T-cell (primary cell): ENCODE measurements at places on chromosomes 6 and 20. TPM values are rescaled to one million over a fixed set of nuclear protein-coding genes. Genes with fewer than 3 reads are reported as not detected.

DNA sequence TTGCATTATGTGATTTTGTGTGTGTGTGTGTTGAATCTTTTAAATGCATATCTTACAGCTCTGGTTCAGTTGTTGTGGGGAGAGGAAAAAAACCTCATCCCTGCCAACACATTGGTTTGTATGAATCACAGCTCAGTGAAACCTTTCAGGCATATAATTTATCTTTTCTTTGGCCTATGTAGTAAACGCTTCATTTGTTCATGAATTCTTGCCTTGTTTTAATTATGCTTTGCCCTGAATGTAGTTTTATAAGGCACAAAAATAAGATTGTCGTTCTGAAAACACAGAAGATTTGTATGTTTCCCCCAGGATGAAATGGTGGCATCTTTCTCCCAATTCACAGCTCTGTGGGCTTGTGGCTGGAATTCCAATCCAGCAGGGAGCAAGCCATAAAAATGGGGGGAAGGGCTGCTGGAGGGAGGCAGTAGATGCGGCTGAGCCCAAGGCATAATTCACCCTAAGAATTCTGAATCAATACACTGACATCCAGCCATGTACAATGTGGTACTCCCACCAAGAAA is 45.1 kb downstream of the BCAS1 start:
- no peak for DNase-seq

DNA sequence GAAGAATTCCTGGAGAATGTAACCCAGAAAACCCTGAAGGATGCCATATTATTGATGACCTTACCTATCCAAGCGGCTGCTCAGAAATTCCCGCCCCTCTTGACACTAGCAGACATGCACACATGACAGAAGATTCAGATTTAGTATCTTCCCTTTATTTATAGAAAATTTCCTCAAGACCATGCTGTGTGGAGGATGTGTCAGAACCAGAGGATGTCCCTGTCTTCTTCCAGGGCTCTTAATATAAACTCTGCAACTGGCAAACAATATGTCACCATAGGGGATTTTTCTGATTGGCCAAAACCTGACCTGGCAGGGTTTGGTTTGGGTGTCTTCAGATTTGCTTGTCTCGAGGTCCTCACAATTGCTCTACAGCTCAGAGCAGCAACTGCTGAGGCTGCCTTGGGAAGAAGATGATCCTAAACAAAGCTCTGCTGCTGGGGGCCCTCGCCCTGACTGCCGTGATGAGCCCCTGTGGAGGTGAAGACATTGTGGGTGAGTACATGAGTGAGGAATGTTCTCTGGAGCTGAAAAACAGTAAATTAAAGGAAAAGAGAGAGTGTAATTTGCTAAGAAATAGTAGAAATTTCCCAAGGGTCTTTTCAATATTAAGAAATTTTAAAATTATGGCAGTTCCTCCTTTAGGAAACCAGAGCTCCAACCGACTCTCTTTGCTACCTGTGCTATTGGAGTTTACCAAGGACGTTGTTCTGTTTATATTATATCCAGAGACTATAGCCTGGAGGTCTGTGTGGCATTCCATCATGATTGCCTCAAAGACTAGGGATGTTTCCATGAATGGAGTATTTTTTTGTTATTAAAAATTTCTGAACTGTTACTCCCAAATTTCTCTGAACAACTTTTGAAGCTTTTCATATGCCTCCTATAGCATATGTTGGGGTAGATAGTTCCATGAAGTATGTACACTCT is at the start of gene HLA-DQA2:
Gene HLA-DQA2, plus strand, starts transcription at position 361 of the 930 bp plus-strand sequence. Its CDS starts 53 bp downstream, at position 414.
- DNase-seq = no peak

DNA sequence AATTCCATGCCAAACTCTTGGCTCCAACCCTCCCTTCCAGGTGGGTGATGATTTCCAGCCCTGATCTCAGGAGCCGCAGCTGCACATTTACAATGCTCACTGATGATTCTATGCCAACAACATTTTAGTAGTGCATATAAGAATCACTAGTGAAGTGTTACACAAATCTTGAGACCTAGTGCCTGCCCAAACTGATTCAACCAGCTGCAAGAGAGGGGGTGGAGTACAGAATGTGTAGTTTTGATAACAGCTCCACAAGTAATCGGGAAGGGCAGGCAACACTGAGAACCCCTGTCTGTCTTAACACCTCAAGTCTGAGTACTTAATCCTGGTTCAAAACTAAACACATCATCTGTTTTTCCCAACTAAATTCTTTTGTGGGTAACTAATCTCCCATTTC is 91.7 kb downstream of the PRDM1 start:
- no peak for DNase-seq

Gene STK38
- total RNA-seq = 164 TPM

Gene RAD21L1
- 0.73 TPM for total RNA-seq

- peak; percentile 63 for DNase-seq
Observed at GRCh38 chr20:32789896-32790750, 27.9 kb downstream of the DNMT3B start.

- no peak for DNase-seq
Observed at GRCh38 chr6:111939902-111940301, 66.7 kb upstream of the FYN start.

- DNase-seq = no peak
Observed at GRCh38 chr6:102137859-102138258, 744.4 kb downstream of the GRIK2 start.

DNA sequence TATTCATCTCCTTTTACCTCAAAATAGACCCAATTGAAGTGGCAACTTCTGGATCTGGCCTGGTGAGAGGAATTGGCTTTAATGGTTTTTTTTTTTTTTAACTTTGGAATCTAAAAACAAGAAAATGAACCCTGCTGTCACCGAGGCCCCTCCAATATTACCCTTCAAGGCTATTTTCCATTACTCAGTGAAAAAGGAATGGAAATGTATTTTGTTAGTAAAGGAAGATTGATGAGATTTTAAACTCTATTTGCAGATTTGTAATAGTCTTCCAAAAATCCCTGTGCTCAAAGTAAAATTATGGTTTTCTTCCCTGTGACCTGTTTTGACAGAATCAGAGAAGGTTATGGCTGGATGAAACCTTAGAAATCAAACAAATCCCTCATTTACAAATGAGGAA is 102.9 kb downstream of the TMEM170B start:
- no peak for DNase-seq

GRCh38 chr6:35237476-35237875 is 22.1 kb upstream of the ZNF76 start:
- DNase-seq = no peak

- no peak for DNase-seq
Observed at GRCh38 chr20:63808964-63809674, 21.9 kb downstream of the ZBTB46 start.

DNA sequence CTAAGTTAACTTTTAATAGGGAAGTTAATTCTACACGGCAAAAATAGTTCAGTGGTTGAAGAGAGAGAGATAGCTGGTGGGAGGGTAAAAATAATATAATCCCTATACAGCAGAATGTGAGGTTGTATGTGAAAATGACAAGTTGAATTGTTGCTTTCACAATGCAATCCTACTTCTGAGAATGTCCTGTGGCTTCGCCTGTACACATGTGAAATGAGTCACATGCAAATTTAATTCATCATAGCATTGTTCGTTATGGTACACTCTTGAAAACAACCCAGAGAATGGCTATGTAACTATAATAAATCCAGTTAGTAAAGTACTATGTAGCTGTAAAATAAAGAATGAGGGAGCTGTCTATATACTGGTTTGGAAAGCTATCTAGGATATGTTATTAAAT is 46.0 kb upstream of the HINT3 start:
- DNase-seq = no peak

DNA sequence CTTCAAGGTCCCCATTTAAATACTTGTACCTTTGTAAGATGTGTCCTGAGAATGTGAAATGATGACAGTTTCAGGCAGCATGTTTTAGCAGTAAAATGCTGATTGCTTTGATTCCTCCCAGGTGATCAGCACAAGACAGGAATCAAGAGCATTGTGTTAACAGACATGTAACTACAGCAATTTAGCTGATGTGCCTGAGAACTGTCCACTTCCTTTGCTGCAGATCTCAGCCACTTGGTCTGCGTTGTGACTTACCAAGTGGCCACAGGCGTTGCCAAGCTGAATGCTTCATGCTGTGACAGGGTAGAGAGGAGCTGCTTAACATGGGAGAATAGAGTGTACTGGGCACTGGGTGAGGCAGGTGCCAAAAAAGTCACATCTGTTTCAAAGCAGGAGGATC is 767.0 kb upstream of the POU3F2 start:
- DNase-seq = no peak

GRCh38 chr6:80938131-80938530 is 814.4 kb downstream of the TENT5A start:
- no peak for DNase-seq

- peak; percentile 46 for DNase-seq
Observed at GRCh38 chr6:138287144-138287955, 69.1 kb upstream of the PBOV1 start.

Gene SLC12A5
- not detected for total RNA-seq

DNA sequence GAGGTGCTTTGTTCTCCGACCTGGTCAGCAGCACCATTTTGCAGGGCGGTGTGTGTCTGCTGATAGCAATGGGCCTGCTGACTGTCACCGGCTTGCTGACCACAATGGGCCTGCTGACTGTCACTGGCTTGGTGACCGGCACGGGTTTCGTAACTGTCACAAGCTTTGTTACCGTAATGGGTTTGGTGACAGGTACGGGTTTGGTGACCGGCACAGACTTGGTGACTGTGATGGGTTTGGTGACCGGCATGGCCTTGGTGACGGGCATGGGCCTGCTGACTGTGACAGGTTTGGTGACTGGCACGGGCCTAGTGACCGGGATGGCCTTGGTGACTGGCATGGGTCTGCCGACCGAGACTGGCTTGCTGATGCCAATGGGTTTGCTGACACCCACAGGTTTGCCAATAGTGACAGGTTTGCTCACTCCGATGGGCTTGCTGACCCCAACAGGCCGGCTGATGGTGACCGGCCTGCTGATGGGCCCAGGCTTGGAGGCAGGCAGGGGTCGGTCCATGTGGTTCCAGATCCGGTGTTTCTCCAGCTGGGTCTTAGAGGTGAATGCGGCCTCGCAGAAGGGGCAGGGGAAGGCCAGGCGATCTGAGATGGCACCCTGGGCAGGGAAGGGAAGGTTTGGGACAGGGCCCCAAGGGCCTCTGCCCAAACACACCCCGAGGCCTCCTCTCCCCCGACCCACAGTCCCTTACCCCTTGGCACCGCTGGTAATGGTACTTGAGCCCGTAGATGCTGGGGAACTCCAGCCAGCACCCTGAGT is 3.4 kb downstream of the ZNF512B start:
- no peak for DNase-seq

- no peak for DNase-seq
Observed at GRCh38 chr6:82371799-82372546, 8.4 kb downstream of the TPBG start.

GRCh38 chr6:111494951-111495635 is 12.1 kb upstream of the REV3L start:
- DNase-seq = no peak

DNA sequence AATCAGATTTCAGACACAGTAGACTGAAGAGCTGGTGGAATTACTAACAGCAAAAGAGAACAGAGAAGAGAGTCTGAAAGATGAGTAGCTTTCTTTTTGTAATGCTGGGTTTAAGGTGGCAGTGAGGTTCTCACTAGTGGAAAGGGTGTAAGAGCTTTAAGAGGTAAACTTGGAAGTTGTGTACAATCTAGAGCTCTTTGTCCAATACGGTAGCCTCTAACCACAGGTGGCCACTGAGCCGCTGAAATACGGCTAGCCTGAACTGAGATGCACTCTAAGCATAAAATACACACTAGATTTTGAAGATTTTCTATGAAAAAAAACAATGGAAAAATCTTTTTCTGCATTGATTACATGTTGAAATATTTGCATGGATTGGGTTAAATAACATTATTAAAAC is 4.0 kb downstream of the ELOVL2 start:
- no peak for DNase-seq

Gene HTR1E
- total RNA-seq = not detected

DNA sequence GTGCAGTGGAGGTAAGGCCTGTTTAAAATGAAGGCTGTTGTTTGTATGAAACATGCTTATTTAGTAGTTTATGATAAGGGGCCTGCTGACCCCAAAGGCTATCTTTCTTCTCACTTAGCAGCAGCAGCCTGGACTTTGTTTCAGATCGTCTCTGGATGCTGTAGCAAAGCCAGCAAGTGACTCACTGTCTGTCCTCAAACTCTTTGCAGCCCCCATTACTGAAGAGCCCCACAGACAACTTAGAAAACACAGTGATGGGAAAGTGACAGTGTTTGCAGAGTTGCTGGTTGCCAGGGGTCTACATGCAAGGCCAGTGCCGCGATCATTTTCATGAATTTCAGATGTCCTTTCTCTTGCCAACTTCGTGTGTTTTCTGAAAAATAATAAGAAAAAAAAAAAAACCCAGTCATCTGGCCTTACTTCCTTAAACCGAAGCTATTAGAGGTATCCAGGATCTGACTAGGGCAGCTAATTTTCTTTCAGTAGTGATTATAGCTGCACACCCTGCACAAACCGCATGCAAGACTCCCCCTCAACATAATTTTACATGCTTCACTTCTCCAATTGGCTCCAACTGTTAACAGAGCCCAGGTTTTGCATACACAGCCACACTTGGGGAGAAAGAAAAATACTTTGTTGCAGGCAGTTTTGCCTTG is 11.6 kb upstream of the F13A1 start:
- DNase-seq = no peak

DNA sequence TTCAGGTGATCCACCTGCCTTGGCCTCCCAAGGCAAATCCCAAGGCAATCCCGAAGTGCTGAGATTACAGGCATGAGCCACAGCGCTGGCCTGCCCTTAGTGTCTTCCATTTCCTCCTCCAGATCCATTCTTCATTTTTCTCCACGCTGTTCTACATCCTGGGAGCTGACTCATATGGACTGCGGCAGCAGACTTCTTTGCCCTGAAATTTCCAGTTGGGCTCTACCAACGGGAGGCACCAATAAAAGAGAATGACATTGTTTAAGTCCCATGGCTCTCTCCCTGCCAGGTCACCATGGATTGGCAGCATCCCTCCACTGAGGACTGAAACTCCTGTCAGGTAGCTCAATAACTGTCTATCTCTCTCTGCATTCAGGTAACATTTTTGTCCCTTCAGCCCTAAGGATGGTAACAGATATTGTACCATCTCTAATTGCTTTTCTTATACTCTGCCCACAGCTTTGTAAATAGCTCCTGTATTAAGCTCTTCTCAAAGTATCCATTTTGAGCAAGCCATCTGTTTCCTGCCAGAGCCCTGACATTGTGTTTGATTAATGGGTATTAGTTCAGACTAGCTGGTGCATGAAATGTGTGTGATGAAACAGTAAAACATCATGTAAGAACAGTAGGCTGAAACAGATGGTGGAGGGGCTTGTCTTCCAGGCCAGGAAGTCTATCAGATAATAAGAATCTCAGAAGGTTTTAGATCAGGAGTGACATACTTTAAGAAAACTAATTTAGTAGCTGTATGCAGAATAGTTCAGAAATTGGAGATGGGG is 3.6 kb downstream of the TBCC start:
- no peak for DNase-seq

Gene OR2J3
- total RNA-seq = not detected
